CD4-positive, alpha-beta memory T cell (primary cell): ENCODE measurements at places on chromosomes 11 and 22.

DNA sequence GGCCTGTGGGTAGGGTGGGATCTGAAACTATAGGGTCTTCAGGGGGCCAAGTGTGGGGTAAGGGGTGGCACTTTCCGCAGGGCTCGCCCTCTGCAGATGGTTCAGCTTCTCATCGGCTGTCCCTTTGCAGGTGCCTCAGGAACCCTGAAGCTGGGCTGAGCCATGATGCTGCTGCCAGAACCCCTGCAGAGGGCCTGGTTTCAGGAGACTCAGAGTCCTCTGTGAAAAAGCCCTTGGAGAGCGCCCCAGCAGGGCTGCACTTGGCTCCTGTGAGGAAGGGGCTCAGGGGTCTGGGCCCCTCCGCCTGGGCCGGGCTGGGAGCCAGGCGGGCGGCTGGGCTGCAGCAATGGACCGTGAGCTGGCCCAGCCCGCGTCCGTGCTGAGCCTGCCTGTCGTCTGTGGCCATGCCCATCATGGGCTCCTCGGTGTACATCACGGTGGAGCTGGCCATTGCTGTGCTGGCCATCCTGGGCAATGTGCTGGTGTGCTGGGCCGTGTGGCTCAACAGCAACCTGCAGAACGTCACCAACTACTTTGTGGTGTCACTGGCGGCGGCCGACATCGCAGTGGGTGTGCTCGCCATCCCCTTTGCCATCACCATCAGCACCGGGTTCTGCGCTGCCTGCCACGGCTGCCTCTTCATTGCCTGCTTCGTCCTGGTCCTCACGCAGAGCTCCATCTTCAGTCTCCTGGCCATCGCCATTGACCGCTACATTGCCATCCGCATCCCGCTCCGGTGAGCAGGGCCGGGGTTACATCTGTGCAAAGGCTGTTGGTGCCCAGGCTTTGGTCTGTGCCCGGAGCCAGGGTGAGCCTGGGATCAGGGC, 5.8 kb downstream of the ADORA2A start:
- no peak for DNase-seq

- no peak for DNase-seq
Measured at GRCh38 chr11:30023074-30023473, 6.2 kb upstream of the KCNA4 start.

- DNase-seq: no peak
Measured at GRCh38 chr22:22731374-22731676, 86.9 kb downstream of the GGTLC2 start.

- DNase-seq: no peak
Measured at GRCh38 chr22:28075358-28075981, 156.4 kb upstream of the PITPNB start.

DNA sequence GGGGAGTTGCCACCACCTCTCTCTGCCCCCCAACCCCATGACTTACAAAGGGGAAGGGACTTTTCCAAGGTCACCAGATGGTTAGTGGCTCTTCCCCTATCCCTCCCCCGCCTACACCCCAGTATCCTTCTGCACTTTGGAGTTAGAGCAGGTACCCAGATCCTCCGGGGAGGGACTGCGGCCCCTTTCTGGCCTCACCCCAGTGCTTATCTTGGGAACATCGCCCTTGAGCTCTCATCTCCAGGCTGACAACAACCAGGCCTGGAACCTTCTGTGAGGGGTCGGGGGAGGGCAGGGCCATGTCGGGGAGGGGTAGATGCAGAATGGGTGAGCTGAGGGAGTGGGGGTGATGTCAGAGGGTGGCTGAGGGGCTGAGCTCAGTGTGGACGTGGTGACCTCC, 7.5 kb upstream of the NAALADL1 start:
- no peak for DNase-seq

DNA sequence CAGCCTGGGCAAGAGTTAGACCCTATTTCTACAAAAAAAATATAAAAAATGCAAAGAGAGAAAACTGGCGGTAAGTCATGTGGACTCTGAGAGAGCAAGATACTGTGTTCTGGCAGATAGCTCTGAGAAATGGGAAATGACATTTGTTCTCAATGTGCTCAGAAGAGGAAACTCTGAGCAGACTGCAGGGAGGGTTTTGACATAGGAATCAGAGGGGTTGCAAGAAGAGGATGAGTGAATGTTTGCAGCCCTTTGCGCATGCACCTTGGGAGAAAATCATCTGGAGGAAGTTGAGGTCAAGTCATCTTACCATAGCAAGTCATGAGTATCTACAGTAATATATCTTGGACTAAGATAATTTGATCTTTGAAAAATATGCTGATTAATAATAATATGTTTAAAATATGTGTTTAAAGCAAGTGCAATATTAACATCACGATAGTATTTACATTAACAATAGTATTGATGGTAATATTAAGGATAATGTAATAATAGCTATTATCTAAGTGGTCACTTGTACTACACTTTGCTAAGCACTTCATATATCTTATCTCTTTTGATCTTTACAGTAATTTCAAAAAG, 2.6 kb downstream of the ACER3 start:
- DNase-seq: no peak
